ENCODE measurements at places on chromosomes 2 and 18. TPM values are rescaled to one million over a fixed set of nuclear protein-coding genes. Genes with fewer than 3 reads are reported as not detected.

Gene PSD4
- total RNA-seq = 4.6 TPM

Gene ST8SIA3
- not detected for total RNA-seq

Gene MAPK4
- not detected for total RNA-seq

Gene SLC35F6
- total RNA-seq = 44.8 TPM

Gene LIMS3
- 1.6 TPM for total RNA-seq

Gene NCKAP5
- under 0.01 TPM for total RNA-seq

Gene SLC4A5
- not detected for total RNA-seq

Gene PLEKHH2
- total RNA-seq = 4.8 TPM

Gene CCDC74B
- total RNA-seq = 11.2 TPM

Gene POTEC
- not detected for total RNA-seq

Gene ALPI
- total RNA-seq = not detected

Gene MALL
- 204 TPM for total RNA-seq

Gene HAAO
- total RNA-seq = not detected

Gene CD8B
- total RNA-seq = not detected

Gene AFF3
- total RNA-seq = under 0.01 TPM

Gene ALK
- not detected for total RNA-seq

Gene DUSP19
- 5.8 TPM for total RNA-seq

Gene NOL4
- not detected for total RNA-seq

Measured in myometrial cell (primary cell).